ENCODE measurements at places on chromosomes 6 and 20.

GRCh38 chr20:1888796-1889463 is 6.3 kb upstream of the SIRPA start:
- no peak for DNase-seq

DNA sequence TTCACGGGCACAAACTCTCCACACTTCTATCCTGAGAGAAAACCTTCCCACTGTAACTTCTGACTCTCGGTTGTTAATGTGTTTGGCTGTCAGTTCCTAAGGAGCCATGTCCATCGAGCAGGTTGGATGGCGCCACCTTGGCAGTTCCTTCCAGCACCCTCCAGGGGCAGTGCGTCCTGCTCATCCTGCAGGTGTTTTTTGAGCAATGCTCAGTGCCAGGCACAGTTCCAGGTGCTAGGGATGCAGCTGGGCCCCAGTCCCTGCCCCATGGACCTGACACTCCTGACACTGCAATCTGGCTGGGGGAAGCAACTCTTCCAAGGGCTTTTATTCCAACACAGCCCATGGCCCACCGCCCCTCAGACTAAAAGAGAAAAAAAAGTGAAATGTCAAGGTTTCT is 376.4 kb downstream of the PREX1 start:
- DNase-seq = no peak

DNA sequence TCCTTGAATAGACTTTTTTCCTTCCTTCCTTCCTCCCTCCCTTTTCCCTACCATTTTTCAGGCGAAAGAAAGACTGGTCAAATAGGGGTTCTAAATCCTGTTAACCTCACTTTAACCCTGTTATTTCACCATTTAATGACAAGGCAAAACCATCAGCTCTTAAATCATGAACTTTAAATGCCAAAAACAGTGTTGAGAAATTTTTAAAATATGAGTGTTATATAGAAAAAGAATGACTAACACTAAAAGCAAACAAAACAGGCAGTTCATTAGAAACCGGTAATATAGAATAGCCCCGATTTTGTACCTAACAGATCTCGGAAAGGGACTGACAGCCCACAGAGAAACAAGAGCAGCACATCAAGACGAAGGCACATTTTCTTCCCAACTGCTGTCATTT is 57.4 kb upstream of the CEP85L start:
- DNase-seq = no peak

- no peak for DNase-seq
Measured at GRCh38 chr6:32517654-32518445, 12.2 kb downstream of the HLA-DRB5 start.

DNA sequence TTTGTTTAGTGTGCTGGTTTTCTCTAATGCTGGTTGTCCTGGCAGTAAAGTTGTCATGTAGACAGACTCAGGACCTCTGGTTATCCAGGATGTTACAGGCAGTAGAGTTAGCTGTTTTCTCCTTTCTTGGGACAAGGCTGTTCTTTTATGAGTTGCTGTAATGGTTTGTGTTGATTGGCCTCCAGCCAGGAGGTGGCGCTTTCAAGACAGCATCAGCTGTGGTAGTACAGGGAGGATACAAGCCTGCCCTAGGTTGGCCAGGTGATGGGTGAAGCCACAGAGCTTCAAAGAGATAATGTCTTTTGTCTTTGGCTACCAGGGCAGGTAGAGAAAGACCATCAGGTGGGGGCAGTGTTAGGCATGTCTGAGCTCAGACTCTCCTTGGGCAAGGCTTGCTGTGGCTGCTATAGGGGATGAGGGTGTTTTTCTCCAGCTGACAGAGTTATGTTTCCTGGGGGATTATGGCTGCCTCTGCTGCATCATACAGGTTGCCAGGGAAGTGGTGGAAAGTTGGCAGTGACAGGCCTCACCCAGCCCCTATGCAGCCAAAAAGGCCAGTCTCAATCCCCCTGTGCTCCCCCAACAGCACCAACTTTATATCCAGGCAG is 127.2 kb upstream of the TAB2 start:
- peak; percentile 56 for DNase-seq

GRCh38 chr6:71387179-71387578 is 98.6 kb downstream of the OGFRL1 start:
- DNase-seq = no peak

GRCh38 chr6:12947151-12947871 is 230.7 kb downstream of the PHACTR1 start:
- DNase-seq = no peak

- no peak for DNase-seq
Measured at GRCh38 chr6:91352321-91352720, 765.4 kb upstream of the MAP3K7 start.

GRCh38 chr6:88870717-88871330 is 92.6 kb downstream of the RNGTT start:
- DNase-seq = peak; percentile 69

- peak; percentile 65 for DNase-seq
Measured at GRCh38 chr20:46174469-46175126, 56.5 kb downstream of the CD40 start.

GRCh38 chr6:162736961-162737360 is 9.2 kb downstream of the PACRG start:
- DNase-seq = no peak

GRCh38 chr20:25738198-25738597 is 41.5 kb upstream of the ZNF337 start:
- DNase-seq = no peak

DNA sequence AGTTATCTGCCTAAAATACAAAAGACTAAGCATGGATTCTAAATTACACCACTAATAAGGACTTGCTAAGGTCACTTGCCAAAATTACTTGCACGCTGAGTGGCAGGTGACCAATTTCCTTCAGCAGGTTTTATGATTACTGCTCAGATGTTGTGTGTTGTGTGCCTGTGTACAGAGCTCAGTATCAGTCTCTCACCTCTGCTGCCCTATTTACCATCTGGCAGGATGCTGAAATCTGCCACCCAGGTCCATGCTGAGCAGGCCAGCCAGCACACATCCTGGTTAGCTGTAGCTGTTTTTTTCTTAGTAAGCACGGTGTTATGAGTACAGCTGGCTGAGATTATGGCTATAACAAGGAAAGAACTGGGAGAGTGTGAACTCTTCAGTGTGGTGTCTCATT is 34.0 kb downstream of the ELOVL4 start:
- DNase-seq = peak; percentile 1

DNA sequence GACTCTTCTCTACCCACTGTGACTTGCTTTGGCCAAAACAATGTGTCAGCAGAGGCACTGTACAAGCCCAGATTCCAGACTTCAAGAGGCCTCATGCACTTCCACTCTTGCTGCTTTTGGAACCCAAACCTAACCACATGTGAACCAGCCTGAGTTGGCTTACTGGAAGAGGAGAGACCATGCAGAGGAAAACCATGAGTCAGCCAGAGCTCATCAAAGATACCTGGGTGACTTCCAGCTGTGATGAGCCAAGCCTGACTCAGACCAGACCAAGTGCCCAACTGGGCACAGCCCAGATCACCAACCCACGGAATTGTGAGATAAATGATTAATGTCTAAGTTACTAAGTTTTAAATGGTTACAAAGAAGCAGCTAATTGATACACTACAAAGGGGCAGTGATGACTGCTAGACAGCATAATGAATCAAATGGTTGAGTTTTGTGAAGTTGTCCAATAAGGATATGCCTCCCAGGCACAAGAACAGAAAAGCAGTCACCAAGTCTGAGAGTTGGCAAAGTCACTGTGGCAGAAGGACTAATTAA is 16.2 kb upstream of the BEND6 start:
- DNase-seq = no peak

GRCh38 chr6:78089531-78089930 is 436.7 kb downstream of the MEI4 start:
- DNase-seq = no peak

GRCh38 chr20:51696304-51697071 is 71.7 kb downstream of the ATP9A start:
- no peak for DNase-seq

DNA sequence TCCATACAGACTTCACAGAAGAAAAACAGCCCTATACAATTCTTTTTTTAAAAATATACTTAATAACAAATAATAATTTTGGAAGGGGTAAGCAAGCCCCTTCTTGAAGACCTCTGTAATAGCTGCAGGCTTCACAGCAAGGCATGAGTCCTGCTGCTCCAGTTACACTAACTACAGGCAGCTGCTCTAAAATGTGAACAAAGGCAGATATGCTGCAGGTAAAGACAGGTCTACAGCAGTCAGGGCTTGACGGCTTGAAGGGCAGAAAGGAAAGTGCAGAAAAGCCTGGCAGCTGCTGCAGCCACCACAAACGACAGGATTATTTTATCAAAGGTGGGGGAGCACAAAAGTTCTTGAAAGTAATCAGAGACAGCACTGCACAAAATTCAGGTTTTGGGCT is 11.3 kb downstream of the FAXC start:
- DNase-seq = no peak

DNA sequence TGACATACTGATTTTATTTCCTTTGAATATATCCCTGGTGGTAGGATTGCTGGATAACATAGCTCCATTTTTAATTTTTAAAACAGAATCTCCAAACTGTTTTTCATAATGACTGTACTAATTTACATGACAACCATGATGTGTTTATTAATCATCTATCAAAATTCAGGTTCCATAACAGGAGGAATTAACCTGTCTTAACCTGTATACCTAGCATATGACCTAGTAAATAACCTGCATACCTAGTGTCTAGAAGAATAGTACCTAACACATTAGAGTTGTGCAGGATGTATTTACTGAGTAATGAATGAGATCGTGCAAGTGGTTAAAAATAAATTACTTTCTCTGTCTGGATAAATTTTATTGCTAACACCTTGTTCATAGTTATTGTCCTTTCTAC is 45.8 kb upstream of the ARHGAP18 start:
- DNase-seq = no peak

DNA sequence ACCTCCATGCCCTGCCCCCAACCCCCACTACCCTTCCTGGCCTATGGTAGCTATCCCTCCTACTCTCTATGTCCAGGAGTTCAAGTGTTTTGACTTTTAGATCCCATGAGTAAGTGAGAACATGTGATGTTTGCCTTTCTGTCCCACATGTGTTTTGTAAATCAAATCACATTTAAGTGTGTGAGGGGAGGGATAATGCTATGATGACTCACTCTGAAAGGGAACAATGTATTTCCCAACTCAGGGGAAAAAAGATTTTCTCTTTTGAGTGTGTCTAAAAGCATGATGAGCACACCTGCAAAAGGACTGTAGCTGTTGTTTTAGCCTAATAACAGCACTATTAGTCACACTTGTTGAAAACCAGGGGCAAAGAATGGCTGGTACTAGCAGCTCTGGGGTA is 193.7 kb downstream of the GJA10 start:
- no peak for DNase-seq

GRCh38 chr6:74610352-74610751 is 595.5 kb downstream of the COL12A1 start:
- no peak for DNase-seq

- DNase-seq = peak; percentile 61
Measured at GRCh38 chr20:62918831-62919230, 7.5 kb downstream of the DIDO1 start.

GRCh38 chr20:19840111-19840710 is 82.2 kb downstream of the RIN2 start:
- no peak for DNase-seq

GRCh38 chr6:109095835-109096084 is 453 bp downstream of the CEP57L1 start:
- no peak for DNase-seq

- peak; percentile 30 for DNase-seq
Measured at GRCh38 chr6:149560736-149561135, 5.4 kb upstream of the GINM1 start.

GRCh38 chr6:15329197-15329671 is 83.4 kb downstream of the JARID2 start:
- no peak for DNase-seq

DNA sequence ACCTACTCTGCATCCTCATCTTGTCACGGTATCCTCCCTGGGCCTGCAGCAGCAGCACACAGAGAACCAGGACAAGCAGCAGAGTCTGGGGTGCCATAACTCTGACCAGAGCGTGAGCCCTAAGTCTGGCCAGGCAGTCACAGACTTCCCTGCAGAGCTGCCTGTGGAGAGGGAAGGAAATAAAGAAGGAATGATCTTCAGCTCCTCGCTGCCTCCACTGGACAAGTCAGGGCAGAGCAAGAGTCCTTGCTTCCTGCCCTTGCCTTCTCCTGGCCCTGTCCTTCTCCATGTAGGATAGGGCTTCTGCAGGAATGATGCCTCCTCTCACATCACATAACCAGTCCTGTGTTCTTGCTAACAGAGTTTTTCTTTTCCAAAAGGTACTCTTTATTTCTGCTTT is 15.9 kb upstream of the WFDC11 start:
- no peak for DNase-seq

DNA sequence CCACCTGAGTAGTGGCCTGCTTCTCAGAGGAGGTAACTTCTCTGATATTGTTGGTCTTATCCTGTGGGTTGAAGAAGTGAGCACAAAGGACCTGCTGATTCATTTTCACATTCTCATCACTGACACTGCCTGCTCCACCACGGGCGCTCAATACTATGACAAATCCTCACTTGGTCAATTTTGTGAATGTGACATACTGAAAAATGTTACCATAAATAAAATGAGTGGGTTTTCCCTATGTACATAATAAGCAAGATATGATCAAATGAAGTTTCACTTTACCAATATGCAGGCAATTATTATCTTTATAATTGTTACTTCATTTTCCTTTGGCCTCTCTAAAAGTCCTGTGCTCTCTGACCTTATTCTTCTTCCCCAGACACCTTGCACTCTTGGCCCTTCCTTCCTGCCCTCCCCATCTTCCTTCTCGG is 71.5 kb upstream of the RIPOR2 start:
- peak; percentile 61 for DNase-seq

DNA sequence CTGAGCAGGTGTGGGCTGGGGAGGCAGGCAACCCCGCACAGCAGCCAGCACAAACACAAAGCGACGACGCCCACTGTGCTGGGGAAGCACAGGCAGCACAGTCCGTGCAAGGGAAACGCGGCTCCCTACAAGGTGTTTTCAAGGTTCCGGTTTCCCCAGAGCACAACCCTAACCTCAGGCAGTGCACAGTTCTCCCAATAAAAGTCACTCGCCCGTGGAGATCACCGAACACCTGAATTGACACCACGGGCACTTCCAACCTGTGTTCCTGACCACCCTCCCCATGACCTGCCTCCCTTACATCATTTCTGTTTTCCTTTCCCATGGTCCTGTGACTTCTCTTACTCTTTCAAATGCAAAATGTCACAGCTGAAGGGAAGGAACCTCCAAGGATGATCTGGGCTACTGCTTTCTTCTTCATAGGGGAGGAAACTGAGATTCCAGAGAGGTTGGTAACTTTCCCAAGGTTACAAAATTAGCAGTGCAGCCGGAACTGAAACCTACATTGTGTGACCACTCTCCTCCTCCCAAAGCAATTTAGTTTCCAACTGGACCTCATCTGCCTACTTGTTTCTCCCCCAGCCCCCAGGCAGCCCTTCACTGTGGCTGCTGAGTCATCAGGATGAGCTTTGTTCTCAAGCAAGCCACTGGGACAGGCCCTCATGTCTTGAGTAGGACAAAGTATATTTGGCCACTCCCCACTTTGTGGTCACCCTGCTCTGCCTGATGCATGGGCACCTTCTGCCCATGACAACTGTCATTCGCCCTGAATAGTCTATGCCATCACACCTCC is 125.3 kb downstream of the ATXN1 start:
- no peak for DNase-seq

DNA sequence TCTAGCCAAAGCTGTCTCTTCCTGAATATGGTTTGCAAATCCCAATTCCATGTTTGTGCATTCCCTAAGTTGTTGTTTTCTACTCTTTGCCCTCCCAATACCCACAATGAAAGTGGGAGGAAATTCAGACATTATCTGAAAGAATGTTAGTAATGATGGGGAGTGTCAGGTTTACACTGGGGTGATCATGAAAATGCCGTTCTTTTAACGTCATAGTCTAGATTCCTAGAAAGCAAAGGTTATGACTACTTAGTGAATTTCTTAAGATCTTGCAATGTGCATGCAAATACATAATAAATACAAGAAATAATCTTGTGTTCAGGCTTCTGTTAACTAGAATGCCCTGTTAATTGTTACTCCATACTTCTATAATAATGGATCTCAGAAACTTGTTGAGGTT is 101.0 kb downstream of the LCA5 start:
- no peak for DNase-seq

All from CD4-positive, alpha-beta T cell treated with Interleukin-10 for 1 hour (primary cell).